ENCODE measurements at places on chromosomes 4 and X.

DNA sequence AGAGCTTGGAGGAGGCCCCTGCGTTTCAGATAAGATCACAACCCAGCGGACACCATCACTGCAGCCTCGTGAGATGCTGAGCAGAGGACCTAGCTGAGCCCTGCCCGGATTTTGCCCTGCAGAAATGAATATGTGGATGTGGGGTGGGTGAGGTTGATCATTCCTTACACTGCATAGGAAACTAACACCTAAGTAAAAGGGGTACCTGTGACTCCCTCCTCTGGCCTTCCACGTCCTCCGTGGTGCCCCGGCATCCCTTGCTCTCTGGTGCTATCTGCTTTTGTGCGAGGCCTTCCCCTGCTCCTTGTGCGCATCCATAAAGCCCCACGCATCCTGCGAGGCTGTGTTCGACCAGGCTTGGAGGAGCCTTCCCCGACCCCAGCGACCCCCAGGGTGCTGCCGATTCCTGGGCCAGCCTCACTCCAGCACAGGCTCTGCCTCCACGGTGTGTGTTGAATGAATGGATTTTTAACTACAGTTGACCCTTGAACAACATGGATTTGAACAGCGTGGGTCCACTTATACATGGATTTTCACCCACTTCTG is 25.6 kb upstream of the GPR78 start:
- no peak for DNase-seq

DNA sequence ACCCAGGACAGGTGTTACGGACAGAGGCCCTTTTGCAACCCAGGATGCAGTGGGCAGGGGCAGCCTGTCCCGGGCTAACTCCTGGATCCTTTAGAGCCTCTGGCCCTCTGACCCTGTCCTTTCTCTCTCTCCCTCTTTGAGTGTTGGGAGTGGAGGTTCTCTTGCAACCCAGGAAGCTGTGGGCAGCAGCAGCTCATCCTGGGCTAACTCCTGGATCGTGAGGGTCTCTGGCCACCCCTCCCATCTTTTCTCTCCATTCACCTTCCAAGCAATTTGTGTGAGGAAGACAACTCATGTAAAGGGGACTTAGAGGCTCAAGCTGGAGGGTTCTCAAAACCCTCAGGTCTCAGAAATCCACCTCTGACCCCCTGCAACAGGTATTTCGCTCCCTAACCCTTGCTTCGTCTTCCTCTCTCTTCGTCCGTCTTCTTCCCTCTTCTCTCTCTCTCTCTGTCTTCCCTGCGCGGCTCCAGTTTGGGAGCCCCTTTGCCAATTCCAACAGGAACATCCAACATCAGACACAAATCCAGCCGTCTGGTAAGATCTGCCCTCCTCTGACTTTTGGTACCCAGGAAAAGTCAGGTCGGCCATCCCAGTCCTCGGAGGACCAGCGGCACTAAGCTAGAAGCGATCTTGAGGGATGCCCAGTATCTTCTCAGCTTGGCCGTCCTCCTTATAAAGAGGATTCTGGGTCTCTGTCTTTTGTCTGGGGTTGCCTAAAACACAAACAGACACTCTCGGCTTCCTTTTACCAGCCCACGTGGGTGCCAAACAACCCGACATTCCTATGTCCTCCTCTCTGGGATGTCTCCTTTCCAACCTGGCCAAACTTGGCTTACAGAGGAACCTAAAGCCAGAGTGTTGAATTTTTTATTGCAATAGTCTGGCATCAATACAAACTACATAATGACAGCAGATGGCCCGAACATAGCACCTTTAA is 7.9 kb downstream of the ASMTL start:
- no peak for DNase-seq

- DNase-seq, result peak; percentile 98
Observed at GRCh38 chr4:74632634-74633033, 161.7 kb downstream of the BTC start.

- DNase-seq, result peak; percentile 47
Observed at GRCh38 chr4:6658597-6659075, 18.2 kb downstream of the MRFAP1 start.

GRCh38 chrX:122850326-122850725 is 333.8 kb upstream of the GRIA3 start:
- DNase-seq, result peak; percentile 60

DNA sequence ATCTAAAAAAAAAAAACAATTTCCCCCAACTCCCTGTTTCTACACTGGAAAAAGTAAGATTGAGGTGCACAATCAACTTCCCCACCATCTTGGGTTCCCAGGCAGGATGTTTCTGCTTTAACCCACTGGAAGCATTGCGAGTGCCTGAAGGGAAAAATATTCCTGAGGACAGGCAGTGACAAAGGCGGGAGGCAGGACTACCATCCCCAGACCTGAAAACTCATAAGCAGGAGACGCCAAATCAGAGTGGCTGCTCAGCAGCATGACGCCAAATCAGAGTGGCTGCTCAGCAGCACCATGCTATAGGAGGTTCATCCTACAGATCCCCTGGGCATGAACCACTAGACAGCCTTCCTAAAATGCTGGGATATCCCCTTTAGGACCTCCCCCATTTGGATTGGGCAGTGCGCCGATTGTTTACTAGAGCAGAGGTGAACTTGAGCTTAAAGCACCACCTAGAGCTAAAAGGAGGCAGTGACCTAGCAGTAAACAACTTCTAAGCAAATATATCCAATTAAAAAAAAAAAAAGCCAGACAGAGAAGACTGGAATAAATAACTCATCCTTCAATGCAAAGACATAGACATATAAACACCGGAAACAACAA is 35.0 kb upstream of the GK start:
- peak; percentile 18 for DNase-seq

DNA sequence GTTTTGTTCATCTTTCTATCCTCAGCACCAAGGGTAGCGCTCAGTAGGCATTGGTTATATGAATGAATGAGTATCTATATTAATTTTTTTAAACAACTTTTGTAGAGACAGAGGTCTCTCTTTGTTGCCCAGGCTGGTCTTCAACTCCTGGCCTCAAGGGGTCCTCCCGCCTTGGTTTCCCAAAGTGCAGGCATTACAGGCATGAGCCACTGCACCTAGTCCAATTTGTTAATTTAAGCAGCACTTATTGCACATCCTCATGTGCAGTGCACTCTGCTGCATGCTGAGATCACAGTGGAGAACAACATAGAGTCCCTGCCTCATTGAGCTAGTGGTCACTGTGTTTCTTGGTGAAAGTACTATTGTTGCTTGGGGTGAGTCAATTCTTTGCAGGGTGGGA is 94.4 kb downstream of the NHSL2 start:
- no peak for DNase-seq

DNA sequence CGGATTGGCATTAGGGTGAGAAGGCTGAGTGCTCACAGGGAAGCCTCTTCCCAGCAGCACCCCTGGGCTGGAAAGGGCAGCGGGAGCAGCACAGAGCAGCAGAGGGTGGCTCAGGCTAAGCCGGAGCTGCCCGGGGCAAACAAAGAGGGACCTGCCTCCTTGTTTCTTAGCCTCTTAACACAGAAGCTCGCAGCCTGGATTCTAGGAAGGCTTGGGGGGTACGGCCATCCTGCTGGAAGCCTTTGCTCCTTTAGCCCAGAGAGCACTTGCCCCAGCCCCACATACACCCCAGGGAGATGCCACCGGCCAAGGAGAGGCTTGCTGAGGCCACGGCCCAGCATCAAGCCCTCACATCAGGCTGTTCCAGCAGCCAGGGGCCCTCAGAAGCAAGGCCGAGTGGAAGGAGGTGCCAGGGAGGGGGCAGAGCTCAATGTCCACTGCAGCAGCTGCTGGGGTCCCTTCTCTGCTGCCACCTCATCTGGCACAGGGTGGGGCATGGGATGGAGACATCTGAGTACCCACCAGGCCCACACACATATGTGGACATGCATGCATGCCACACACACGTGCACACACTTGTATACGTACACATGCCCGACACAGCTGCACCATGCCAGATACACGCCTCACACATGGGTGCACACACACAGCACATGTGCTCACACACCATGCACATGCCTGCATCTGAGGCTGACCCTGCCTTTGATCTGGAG is 20.3 kb upstream of the SPON2 start:
- DNase-seq, result no peak

DNA sequence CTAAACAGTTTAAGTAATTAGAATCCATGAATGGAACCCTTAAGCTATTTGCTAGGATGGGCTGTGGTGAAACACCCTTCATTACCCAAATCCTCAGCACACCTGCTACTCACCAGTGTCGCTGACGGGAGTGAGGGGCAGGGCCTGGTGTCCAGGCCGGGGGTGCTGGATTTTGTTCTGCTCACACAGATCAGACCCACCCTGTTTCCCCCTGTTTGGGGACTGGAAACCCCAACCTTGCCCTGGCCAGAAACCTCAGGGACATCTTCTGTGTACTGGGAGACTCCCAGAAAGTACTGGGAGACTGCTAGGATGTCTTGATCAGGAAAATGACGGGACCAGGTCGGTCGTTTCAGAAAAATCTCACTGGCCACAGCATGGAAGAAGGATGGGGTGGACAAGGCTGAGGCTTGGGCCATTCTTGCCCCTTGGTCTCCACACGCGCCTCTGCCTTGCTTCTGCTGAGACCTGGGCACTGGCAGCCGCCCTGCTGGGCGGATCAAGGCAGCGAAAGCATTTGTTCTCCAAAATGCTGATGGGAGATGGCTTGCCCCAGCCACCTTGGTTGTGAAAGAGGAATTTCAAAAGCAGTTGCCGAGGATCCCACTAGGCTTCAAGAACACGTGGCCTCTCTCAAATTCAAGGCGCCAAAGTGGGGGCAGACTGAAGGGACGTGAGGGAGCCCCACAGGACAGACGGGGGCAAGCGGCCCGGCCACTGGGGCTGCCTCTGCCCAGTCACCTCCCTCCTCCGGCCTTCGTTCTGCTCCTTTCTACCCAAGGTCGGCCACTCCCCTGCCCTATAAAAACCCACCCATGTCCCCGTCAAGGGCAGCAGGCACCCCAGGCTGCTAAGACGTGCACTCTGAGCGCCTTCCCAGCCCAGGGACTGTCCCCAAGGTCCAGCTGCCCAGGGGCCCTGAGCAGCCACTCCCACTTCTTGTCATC is 23.5 kb upstream of the PDE6B start:
- no peak for DNase-seq

GRCh38 chr4:182593864-182594263 is 323.3 kb downstream of the DCTD start:
- no peak for DNase-seq

GRCh38 chrX:123408821-123409737 is 225.0 kb downstream of the GRIA3 start:
- no peak for DNase-seq

DNA sequence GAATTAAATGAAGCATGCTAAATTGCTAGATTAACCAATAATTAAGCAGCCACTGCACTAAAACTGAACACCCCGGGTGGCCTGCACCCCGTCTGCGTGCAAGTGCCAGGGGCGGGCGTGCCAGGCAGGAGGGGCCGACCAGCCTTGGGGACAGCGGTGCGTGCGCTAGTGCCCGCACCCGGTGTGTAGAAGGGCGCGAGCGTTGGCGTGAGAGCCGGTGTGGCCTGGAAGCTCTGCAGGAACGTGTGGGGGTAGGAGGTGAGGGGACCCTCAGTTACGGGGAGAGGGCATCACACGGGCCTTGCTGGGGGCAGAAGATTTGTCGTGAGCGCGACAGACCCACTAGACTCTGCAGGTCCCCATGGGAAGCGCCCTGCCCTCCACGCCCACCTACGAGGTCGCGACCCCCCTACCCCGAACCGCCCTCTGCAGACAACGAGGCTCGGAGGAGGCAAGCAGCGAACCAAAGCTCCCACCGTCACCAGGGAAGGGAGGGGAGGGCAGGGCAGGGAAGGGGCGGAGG is 105.8 kb downstream of the FAM53A start:
- DNase-seq, result no peak

DNA sequence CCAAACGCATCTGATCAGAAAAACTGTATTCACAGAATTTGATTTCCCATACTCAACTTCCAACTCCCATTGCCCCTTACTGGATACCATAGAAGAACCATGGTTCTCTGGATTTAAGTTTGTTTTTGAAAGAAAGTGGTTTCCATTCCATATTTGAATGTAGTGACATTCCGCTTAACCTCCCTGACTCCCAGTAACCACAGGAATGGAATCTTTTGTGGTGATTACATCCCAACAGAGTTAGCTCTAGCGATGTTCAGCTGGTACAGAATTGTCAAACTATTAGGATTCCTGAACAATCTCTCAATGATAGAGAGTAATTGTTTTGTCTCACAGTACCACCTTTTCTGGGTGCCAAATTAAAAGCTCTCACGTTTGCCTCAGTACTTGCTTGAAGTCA is 1.7 kb downstream of the NUDT10 start:
- no peak for DNase-seq
